ENCODE measurements at places on chromosomes 12 and 14.

DNA sequence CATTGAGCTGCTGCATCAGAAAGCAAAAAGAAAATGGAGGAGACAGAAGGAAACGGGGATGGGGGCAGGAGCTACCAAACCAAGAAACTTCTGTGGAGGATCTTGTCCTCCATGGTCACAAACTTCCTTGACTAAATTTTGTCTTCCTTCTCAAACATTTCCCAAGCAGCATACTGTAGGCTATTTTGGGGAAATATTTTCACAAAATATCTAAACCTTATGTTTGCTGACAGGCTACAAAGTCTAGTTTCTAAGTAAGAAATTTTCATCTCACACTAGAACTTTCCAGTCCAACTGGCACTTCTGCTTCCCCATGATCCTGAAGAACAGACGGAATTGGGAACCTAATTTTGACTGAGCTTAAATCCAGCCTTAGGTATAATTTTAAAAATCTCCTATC is 552.0 kb downstream of the SNAPC1 start:
- no peak for DNase-seq

DNA sequence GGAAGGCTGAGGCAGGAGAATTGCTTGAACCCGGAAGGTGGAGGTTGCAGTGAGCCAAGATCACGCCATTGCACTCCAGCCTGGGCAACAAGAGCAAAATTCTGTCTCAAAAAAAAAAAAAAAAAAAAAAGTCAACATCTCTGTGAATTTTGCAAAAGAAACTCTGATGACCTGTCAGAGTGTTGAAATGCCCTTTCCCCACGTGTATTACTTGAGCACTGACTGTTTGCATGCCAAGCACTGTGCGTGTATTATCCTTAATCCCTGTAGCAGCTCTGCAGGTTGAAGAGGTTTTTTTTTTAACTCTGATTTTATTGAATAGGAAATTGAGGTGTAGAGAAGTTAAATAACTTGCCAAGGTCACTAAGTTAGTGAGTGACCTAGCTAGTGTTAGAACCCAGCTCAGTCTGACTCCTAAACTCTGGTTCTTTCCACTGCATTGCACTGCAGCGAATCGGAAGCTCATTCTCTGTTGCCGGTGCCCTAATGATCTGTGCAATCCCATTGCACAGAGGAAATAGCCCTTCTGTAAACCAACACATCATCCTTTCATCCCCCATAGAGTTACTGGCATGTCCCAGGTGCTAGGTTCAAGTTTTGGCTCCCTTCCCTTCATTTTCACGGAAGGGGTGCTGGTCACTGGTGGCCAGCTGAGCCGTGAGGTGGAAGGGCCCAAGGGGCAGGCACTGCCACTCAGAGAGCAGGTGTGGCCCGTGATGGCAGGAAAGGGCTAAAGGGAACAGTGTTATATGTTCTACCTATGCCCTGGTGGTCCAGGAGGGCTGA is 122.3 kb downstream of the EML1 start:
- no peak for DNase-seq

DNA sequence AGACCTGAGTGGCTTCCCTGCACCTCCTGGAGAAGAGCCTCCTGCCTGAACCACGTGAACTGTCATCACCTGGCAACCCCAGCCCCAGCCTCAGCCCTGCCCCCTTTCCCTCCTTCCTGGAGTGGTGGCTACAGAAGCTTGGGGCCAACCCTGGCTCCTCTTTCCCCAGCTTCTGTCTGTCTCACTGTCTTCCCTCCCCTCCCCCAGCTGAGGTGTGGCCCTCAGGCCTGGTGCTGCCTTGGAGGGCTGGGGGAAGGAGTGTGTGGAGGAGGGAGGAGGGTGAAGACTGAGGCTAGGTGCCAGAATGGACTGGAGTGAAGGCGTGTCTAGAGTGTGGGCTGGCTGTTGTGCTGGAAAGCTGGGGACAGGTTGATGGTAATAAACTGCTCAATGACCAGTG is 9.7 kb downstream of the NFATC4 start:
- no peak for DNase-seq

GRCh38 chr12:124567673-124568373 is 411 bp upstream of the NCOR2 start:
- peak; percentile 93 for DNase-seq

DNA sequence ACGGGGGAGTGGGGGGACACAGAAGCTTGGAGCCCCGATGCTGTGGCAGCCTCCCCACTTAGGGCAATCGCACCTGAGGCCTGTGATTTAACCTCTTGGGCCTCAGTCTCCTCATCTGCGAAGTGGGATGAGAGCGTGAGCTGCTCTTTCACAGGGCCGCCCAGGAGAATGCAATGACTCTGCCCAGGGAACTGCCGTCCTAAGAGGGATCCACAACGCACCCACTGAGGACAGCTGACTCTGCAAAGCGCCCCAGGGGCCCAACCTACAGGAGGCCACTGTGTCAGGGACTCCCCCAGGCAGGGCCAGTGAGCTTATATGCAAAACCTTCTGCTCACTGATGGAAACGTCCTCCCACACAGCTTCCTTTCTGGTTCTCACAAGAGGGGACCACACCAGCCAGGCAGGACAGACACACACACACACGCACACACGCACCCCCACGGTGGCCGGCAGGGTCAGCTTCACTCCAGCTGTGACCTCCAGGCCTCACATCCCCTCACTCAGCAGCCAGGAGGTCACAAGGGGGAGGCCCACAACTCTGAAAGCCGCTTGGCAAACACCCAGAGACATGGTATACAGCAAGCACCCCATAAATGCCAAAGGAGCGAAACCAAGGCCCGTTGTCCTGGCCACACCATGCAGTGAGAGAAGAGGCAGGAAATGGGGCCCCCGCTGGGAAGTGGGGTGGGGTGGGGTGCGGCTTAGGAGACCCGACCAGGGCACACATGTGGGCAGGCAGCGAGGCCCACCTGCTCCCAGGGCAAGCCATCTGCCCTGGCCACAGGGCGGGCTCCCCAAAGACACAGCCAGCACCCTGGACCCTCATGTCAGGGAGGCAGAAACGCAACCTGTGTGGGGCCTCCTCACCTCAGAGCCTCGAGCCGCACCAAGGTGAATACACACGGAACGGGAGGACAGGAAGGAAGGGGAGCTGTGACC is 73.3 kb downstream of the NCOR2 start:
- DNase-seq: no peak

DNA sequence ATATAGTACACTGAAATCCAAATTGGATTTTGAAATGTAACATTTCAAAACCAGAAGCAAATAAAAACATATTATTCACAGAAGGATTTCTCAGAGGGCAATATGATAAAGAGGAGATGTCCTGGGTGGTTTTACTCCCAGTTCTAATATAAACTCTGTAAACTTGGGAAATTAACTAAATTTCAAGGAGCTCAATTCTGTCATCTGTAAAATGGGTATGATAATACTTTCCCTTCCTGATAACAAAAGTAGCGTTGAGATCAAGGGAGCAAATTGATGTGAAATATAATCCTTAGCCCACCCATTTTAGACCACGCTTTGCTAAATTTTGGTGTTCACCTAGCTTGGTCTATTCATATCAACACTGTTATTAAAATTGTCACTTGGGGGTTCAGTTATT is 192.5 kb upstream of the BTG1 start:
- no peak for DNase-seq

DNA sequence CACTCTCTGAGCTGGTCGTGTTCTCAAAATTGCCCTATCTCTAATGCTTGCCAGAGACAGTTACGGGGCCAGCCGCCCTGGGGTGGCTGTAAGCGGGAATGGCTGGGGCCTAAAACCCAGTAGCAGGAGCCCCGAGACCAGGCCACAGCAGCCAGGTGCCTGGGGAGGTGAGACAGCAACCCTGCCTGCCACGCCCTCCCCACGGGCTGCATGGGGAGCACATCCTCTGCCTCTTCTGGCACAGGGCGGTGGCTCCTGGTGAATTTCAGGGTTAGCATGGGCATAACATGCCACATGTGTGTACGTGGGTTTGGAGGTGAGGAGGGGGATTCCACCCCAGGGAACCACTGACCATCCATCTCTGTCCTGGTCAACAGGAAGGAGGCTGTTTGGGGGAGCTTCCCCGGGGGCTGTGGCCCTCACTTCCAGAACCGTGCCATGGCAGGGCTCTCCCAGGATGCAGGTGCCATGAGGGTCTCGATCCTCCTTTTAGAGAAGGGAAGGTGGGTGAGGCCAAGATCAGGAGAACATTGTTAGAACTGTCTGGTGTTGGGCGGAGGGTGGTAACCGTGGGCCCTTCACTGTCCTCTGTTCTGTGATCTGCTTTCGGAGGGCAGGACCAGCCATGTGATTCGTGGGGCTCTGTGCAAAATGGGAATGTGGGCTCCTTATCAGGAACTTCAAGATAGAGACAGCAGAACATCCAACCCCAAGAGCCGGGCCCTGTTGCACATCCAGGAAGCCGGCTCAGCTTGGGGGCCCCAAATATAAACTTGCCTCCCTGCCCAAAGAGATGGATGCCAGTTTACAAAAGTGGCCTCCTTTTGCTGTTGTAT is 312.2 kb upstream of the DIO3 start:
- DNase-seq: no peak

DNA sequence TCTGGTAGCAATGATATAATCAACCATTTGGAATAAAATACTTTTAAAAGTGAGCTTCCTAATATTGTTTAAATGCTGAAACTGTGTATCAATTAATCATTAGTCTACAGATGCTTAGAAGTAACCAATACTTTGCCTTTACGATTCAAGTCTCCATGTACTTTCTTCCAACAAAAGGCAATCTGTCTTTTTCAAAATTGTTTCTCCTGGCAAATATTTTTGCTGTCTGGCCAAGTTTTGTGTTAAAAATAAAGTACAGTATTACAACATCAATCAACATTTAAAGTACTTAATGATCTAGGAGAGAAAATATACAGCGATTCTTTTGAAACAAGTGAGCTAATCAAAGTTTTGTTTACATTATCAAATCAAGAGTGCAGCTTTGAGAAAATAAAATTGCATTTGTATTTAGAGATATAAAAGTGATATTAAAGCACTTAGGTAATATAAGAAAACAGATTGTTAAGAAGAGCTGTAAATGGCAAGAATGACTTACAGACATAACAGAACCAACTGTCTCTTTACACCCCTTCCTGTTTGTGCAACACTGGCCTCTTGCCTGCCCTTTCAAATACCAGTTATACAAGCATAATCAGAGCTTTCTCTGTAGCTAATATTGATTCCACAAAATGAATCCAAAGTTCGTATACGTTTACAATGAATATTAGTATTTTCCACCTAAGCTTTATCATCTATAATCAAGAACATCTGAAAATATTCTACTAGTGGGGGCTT is 38.2 kb upstream of the FBLN5 start:
- no peak for DNase-seq

GRCh38 chr14:73428353-73428824 is 30.0 kb downstream of the NUMB start:
- DNase-seq: no peak

DNA sequence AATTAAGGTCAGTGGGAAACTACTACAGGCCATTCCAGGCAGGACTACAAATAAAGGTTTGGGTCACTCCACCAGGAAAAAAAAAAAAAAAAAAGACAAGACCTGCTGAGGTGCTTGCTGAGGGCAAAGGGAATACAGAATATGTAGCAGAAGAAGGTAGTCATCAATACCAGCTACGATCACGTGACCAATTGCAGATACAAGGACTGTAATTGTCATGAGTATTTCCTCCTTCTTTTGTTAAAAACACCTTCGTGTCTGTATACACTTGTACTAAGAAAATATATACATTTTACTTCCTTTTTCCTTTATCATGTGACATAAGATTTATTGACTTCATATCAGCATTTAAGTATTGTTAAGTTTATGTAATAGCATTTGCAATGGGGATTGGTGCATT is 19.2 kb downstream of the GYS2 start:
- DNase-seq: no peak

DNA sequence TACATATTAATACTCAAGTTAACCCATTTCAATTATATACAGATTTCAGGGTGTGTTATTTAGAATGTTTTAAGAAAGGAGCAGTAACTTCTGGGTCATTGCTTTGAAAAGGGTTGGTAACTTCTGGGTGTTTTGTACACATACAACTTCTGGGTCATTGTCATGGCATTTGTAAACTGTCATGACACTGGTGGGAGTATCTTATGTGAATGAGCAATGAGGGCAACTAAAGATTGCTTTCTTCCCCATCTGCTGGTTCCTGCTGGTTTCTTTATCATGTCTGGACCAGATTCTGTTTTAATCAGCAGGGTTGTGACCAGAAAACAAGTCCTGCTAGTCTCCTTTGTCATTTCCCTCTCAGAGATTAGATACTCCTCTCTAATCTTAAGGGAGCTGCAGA is 713.3 kb downstream of the LRFN5 start:
- no peak for DNase-seq

- DNase-seq: peak; percentile 82
These were observed 32.5 kb downstream of the WBP11 start for GRCh38 chr12:14770496-14771461.

Data from NCI-H2171 treated with DMSO at 0.1 percent for 48 hours (cell line).